ENCODE measurements at places on chromosomes 3 and 15.

DNA sequence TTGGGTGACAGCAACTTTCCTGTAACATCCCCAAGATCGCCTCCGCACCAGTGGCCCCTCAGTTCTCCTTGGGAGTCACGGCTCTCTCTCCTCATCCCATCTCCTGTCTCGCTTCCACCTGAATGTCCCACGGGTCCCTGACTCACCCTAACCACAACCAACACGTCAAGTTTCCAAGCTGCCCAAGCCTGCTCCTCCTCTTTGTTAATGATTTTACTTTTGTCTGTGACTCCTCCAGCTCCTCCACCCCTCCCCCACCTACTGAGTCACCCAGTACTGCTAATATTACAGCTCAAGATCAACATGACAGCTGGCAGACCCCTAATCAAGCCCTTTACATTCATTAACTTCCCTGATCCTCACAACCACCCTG is 39.3 kb downstream of the BDH1 start:
- no peak for DNase-seq

- DNase-seq, result no peak
These were observed 50.9 kb upstream of the FSIP1 start for GRCh38 chr15:39833515-39833981.

- DNase-seq, result peak; percentile 40
These were observed 128.0 kb downstream of the LRIG1 start for GRCh38 chr3:66372681-66373350.

DNA sequence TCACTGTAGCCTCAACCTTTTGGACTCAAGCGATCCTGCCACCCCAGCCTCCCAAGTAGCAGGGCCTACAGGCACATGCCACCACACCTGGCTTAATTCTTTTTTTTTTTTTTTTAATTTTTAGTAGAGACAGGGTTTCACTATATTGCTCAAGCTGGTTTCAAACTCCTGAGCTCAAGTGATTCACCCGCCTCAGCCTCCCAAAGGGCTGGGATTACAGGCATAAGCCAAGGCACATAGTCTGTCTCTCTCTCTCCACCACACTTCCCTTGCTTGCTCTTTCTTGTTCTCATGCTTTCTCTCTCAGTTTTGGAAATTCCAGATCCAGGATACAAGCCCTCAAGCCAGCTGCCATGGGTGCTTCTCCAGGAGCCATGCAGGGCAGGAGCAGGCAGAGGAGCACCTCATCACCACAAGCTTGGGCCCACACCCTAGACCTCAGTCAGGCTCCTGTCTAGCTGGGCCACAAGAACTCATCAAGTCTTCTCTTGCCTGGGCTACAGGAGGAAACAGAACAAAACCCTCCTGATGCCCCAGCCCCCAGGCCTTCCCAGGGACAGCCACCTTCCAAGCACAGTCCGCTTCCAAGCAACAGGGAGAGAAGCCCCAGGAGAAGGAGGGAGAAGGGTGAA is 145.3 kb upstream of the LPP start:
- no peak for DNase-seq

DNA sequence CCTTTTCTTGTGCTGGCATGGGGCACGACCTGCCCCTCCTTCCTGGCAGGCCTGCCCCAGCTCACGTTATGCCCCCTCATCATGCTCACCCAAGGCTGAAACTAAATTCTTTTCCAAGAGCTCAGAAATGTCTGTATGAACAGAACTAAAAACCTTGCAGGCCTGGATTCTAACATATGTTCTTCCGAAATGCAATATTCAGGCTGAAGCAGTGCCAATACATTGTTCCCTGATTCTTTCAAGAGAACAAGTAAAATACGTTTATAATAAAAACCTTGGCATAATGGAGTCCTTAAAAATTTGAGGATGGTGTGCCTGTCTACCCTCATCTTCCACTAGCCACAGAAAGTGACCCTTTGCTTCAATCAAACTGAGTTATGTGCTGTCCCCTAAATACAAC is 48.5 kb upstream of the ICE2 start:
- no peak for DNase-seq

- DNase-seq, result no peak
These were observed 253.8 kb upstream of the IGF1R start for GRCh38 chr15:98394546-98394945.

GRCh38 chr3:4751502-4752101 is 227.6 kb upstream of the BHLHE40 start:
- DNase-seq, result no peak

- DNase-seq, result no peak
These were observed 106.5 kb upstream of the EPHA3 start for GRCh38 chr3:89000886-89001285.

GRCh38 chr3:88150371-88150770 is 612 bp downstream of the C3orf38 start:
- DNase-seq, result no peak

- no peak for DNase-seq
These were observed 222.2 kb upstream of the BHLHE40 start for GRCh38 chr3:4756855-4757574.

- no peak for DNase-seq
These were observed 360.1 kb downstream of the SHQ1 start for GRCh38 chr3:72487946-72488737.

GRCh38 chr3:132032959-132033358 is 1.9 kb downstream of the CPNE4 start:
- DNase-seq, result no peak

DNA sequence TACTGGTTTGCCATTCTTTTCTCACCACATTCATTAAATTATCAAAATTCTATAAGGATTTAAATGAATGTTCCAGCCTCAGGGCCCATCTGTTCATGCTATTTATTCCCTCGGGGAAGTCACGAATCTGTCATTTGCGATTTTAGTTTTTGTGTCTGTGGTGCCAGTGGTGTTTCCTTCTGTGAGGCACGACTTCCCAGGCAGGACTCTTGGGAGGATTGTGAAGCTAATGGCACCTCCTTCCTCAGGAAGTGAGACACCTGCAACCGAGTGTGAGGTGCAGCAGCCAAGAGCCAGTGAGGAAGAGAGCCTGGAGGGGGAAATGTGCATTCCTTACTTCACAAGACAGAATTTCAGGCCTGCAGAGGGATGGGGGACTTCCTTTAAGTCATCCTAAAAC is 24.1 kb downstream of the SV2B start:
- DNase-seq, result no peak

- DNase-seq, result no peak
These were observed 21.2 kb downstream of the CMTM7 start for GRCh38 chr3:32412887-32413286.

DNA sequence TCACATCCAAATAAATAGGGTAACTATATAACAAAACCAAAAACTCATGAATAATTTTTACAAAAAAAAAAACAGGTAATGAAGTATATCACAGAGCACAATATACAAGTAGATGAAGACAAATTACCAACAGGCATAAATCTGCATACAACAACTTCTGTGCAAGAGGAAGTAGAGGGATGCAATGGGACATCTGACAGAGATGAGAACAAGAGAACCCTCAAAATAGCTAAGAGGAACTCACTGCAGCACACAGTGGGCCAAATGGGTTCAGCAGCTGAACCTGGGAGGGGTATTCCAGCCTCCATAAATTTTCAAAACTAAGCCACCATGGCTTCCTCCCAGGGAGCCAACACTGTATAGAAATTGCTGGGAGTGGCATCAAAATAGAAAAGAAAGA is 9.6 kb upstream of the BTLA start:
- DNase-seq, result no peak

GRCh38 chr3:126947429-126947828 is 35.5 kb upstream of the PLXNA1 start:
- no peak for DNase-seq

DNA sequence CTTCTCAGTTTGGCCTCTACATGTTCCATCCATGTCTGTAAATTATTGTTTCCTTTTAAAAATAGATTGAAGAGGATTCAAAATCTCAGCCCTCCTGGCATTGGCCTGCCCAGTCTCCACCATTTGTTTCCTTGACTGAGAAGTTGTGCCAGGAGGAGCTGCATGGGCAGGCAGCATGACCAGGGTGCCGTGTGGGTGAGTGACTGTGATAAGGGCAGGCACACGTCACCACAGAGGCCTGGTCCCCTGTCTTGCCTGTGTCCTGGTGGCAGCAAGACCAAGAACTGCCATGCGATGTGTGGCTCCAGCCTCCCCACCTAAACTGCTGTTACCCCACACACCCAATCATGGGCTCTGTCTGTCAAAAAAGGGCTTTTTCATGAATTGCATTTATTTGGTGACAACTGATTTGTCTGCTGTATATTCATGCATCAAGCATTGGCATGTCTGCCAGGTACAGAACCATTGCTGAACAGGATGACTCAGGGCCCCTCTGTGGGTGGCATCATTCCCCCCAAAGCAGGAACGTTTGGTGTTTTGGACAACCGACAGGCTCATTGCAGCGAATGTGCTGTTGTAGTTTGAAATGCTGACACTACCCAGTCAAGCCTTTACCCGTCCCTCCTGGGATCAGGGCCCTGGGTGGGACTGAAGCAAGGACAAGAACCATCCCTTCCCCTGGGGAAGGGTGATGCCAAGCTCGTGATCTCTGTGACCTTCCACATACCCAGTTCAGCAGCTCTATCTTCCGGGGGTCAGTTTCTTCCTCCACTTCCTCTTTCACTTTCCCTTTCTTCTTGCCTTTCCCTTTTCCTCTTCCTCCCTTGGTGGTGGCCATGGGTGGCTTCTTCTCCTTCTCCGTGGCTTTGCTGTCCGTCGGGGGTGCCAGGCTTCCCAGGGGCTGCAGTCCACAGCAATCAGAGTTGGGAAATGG is 51.6 kb downstream of the TRPM1 start:
- DNase-seq, result no peak

- no peak for DNase-seq
These were observed 32.9 kb downstream of the CRYGS start for GRCh38 chr3:186511245-186511644.

GRCh38 chr3:70108072-70108471 is 108.5 kb downstream of the SAMMSON start:
- DNase-seq, result no peak

- no peak for DNase-seq
These were observed 311.4 kb downstream of the UNC13C start for GRCh38 chr15:54289590-54290136.

DNA sequence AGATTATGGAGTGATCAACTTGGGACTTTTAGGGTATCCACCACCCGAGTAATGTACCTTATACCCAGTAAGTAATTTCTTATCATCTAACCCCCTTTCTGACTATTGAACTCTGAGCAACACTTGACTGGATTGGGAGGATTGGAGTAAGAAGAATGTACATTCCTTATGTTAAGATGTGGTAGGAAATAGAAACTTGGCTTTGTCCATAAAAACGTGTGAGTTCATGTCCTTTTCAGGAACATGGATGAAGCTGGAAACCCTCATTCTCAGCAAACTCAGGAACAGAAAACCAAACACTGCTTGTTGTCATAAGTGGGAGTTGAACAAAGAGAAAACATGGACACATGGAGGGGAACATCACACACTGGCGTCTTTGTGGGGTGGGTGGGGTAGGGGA is 112.3 kb downstream of the PTPRG start:
- DNase-seq, result no peak

GRCh38 chr3:150784747-150785125 is 21.8 kb upstream of the SIAH2 start:
- no peak for DNase-seq

- peak; percentile 41 for DNase-seq
These were observed 132.7 kb upstream of the SLC2A2 start for GRCh38 chr3:171159024-171159821.

DNA sequence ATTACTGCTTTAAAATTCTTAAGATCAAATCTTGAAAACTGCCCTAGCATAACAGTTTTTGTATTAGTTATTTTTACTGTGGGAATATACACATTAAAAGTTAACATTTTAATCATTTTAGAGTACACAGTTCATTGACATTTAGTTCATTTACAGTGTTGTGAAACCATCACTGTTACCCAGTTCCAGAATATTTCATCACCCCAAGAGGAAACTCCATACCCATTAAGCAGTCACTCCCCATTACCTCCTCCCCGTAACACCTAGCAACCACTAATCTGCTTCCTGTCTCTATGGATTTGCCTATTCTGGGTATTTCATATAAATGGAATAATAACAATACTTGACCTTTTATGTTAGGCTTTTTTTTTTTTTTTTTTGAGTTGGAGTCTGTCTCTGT is 164.1 kb upstream of the LRRFIP2 start:
- DNase-seq, result no peak

DNA sequence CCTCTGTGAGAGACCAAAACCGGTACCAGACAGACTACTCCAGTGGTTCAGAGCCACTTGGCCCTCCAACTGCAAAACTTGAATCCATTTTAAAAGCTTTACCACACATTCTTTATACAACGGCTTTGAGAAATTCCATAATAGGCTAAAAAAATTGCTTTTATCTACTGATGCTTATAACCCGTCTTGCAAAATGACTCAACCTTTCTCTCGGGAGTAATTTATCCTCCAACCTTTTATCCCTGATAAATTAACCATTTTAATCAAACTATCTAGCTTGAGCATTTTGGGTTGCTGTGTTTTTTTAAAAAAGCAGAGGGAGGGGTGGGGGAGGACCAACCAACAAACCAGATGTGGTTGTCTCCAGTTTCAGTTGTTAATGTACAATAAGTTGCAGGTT is 275.7 kb upstream of the LRTM1 start:
- no peak for DNase-seq

DNA sequence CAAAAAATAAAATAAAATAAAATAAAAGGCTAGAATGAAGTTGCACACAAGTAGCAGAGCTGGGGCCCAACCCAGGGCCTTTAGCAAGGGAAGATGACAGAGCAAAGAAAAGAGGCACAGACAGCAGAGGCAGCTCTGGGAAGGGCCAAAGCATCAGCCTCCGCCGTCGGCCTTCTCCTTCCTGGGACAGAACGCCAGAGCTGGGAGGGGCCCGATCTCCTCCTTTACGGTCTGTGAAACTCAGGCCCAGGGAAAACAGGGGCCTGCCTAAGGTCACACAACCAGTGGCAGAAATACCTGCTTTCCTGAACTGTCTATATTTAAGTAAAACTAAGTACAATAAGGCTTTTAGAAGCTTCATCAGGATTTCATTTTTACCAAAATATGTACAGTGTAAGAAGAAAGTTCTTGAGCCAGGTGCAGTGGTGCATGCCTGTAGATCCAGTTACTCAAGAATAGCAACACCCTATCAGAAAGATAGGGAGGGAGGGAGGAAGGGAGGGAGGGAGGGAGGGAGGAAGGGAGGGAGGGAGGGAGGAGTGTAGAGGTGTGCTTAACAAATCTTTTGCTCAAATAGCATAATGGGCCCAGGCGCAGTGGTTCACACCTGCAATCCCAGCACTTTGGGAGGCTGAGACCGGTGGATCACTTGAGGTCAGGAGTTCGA is 43.0 kb upstream of the MUC4 start:
- DNase-seq, result no peak

GRCh38 chr3:184937611-184938010 is 125.6 kb downstream of the VPS8 start:
- no peak for DNase-seq
